Tibial nerve (tissue), 4 donors: ENCODE measurements at places on chromosomes 7 and 10. TPM values are rescaled to one million over a fixed set of nuclear protein-coding genes. Genes with fewer than 3 reads are reported as not detected.
A peak's percentile ranks its signal among the peaks of the same experiment; 100 is the strongest.

GRCh38 chr7:114533131-114533530, 118.5 kb downstream of the FOXP2 start:
- H3K4me1 ChIP-seq, result no peaks in the 10 kb centered on the region
- no peak overlapping the region for H3K4me3 ChIP-seq
- no peak for DNase-seq

EVX1 gene
- not detected for total RNA-seq

GRCh38 chr10:89075631-89076030, 85.0 kb downstream of the FAS start:
- no peaks in the 10 kb centered on the region for H3K36me3 ChIP-seq
- H3K27me3 ChIP-seq, result no peaks in the 10 kb centered on the region
- DNase-seq, result no peak
- no peak overlapping the region for H3K4me3 ChIP-seq

GRCh38 chr10:72386916-72387586, 32.3 kb upstream of the DNAJB12 start:
- H3K27ac ChIP-seq, result no peak overlapping the region
- DNase-seq, result no peak
- H3K27me3 ChIP-seq, result no peaks in the 10 kb centered on the region
- H3K4me3 ChIP-seq, result no peak overlapping the region

TUBB8 gene
- total RNA-seq, result 0.42 TPM

DNA sequence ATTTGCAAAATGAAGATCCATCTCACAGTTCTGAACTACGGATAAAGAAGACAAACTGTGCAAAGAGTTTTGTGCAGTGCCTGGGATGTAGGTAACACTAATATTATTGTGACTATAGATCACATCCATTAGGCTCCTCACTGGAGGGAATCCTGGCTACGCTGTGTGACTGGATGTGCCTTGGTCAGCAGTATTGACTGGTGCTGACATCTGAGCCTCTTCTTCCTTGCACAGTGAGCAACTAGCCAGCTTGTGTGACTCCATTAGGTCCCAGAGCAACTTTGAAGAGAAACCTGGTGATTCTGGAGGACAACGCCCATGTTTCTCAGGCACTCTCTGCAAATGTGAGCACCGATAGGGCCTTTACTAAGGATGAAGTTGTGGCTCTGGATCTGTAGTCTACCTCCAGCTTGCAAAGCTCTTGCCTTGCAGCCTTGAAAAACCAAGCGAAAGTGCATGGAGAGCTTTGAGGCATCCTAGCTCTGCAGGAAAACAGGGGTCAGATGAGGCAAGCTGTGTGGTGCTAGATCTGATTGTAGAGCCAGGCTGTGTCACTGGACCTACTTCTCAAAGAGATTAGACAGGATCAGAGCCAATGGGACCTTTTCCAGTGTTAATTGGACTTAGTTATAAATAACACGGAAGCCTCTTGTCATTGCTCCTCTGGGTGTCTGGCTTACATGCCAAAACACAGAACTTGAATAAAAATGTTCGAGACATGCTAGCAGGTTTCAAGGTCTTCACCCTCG, 303.6 kb upstream of the LYZL1 start:
- no peak overlapping the region for H3K27ac ChIP-seq
- no peak overlapping the region for H3K4me3 ChIP-seq
- DNase-seq, result no peak
- no peaks in the 10 kb centered on the region for H3K36me3 ChIP-seq
- no peaks in the 10 kb centered on the region for H3K27me3 ChIP-seq

- DNase-seq, result no peak
- H3K27me3 ChIP-seq, result no peaks in the 10 kb centered on the region
- peaks cover 10% of the 10 kb centered on the region for H3K4me1 ChIP-seq
- H3K27ac ChIP-seq, result peak overlapping the region; percentile 2
- no peaks in the 10 kb centered on the region for H3K36me3 ChIP-seq
Measured at GRCh38 chr7:2023877-2024566, 208.7 kb downstream of the MAD1L1 start.

GRCh38 chr10:6185039-6185716, 17.6 kb upstream of the PFKFB3 start:
- no peak for DNase-seq
- H3K27me3 ChIP-seq, result no peaks in the 10 kb centered on the region
- H3K36me3 ChIP-seq, result no peaks in the 10 kb centered on the region
- no peak overlapping the region for H3K4me3 ChIP-seq

DNAAF5 gene
- 56.7 TPM for total RNA-seq

- peak overlapping the region; percentile 41 for H3K27ac ChIP-seq
- no peak for DNase-seq
- H3K36me3 ChIP-seq, result peaks cover 42% of the 10 kb centered on the region
- H3K27me3 ChIP-seq, result no peaks in the 10 kb centered on the region
- H3K4me1 ChIP-seq, result no peaks in the 10 kb centered on the region
- no peak overlapping the region for H3K4me3 ChIP-seq
Measured at GRCh38 chr7:6395898-6396595, 51.7 kb downstream of the DAGLB start.

- no peak for DNase-seq
- peaks cover 6% of the 10 kb centered on the region for H3K4me1 ChIP-seq
- H3K27me3 ChIP-seq, result no peaks in the 10 kb centered on the region
- H3K36me3 ChIP-seq, result no peaks in the 10 kb centered on the region
Measured at GRCh38 chr7:96285579-96285978, 36.3 kb downstream of the SLC25A13 start.

TRIM50 gene
- total RNA-seq, result not detected

DNA sequence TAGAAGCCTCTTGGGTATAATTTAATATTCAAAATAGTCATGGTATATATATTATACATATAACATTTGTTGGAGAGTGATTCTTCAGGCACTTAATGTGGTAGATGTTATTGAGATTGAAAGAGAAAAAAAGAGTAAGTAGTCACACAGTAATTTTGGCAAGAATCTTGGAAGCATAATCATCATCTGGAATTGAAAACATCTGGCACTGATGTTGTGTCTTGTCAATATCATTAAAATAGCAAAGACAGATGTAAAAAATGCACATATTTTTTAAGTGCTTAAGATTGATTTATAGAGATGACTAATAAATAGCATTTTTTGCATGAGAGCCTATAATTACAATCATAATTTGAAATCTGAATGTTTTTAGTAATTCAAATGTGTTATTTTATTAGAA, 9.5 kb downstream of the SEMA3D start:
- DNase-seq, result no peak
- no peaks in the 10 kb centered on the region for H3K27me3 ChIP-seq
- no peaks in the 10 kb centered on the region for H3K36me3 ChIP-seq
- no peak overlapping the region for H3K4me3 ChIP-seq

MTERF1 gene
- total RNA-seq, result 10.8 TPM

GRCh38 chr10:73910401-73910763, 550 bp upstream of the PLAU start:
- peak overlapping the region; percentile 83 for H3K27ac ChIP-seq
- H3K4me1 ChIP-seq, result no peaks in the 10 kb centered on the region
- H3K4me3 ChIP-seq, result peak overlapping the region; percentile 62

COL1A2 gene
- 436 TPM for total RNA-seq
